Neural progenitor cell (in vitro differentiated cells): ENCODE measurements at places on chromosomes 3 and 15. TPM values are rescaled to one million over a fixed set of nuclear protein-coding genes. Genes with fewer than 3 reads are reported as not detected.

Gene ACTC1
- total RNA-seq: 3.8 and 3.9 TPM in 2 replicates

DNA sequence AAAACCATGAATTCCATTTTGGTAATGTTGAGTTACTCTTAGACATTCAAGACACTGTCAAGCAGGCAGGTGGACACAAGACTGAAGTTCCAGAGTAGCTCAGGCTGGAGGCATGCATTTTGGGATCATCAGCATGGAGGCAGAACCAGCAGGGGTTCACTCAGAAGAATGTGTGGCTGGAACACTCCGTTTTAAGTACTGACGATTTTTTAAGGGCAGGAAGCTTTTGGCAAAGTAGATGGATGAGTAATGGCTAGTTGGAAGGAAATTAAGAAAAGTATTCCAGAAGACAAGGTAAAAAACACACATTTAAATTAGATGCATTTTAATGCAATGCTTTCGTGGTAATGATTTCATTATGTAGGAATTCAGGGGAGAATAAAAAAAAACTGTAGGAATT lies 420.4 kb downstream of the ROBO2 start:
- H3K4me3 ChIP-seq: no peak overlapping the region
- H3K4me1 ChIP-seq: peaks cover 22% of the 10 kb centered on the region
- H3K27ac ChIP-seq: no peak overlapping the region
- H3K36me3 ChIP-seq: no peaks in the 10 kb centered on the region
- H3K27me3 ChIP-seq: no peaks in the 10 kb centered on the region

Gene CPN2
- total RNA-seq: not detected in 2 replicates

DNA sequence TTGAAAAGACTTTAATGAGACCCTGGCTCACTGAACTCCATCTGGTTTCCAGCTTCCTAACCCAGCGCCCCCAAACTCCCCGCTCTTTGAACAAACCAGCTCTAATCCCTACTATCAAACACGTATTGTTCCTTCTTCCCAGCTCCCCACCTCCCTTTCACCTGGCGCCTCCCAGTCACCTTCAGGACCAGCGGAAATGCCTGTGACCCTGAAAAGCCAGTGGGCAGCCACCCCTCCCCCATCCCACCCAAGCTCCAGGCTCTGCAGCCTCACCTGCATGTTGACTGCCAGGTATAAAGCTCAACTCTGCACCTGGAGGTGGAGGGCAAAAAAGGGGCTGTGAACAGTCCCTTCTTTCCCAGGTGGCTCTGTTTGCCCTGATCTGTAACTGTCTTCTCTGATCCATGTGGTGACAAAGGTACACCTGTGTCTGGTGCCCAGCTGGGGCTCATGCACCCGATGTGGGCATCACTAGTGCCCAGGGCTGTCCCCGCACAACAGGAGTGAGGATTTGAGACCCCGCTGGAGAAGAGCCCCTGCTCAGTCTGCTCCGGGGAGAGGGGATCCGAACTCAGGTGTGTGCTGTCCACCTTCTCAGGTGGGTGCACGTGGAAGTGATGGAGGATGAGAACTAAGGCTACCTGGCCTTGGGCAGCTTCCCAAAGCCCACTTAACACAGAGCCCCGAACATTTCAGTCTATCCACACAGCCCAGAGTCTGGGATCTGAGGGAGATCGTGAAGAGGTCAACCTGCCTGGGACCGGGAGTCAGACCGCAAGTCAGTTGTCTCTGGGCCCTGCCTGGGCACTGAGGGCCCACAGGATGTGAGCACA lies 128.9 kb downstream of the NSMCE3 start:
- H3K4me1 ChIP-seq: peaks cover 7% of the 10 kb centered on the region
- no peaks in the 10 kb centered on the region for H3K36me3 ChIP-seq
- no peak for DNase-seq
- H3K4me3 ChIP-seq: peak overlapping the region; percentile 38
- peaks cover 4% of the 10 kb centered on the region for H3K27me3 ChIP-seq

DNA sequence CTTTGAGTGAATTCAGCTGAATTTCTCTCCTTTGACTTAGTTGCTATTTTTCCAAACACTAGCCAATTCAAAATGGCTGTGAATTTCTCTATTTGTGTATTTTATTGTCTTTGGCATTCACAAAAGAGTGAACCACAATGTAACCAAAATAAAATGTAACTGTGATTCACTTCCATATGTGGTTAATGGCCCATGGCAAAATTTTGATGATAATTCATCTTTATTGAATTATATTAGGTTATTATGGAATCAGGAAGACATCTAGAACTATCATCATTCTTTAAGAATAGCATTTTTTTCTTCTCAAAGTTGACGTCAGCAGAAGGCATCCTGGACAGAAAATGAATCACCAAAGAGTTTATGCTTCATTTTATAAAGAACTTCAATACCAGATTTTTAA lies 705.3 kb upstream of the NAALADL2 start:
- H3K27ac ChIP-seq: no peak overlapping the region
- no peaks in the 10 kb centered on the region for H3K4me1 ChIP-seq
- H3K27me3 ChIP-seq: no peaks in the 10 kb centered on the region
- no peaks in the 10 kb centered on the region for H3K36me3 ChIP-seq
- no peak overlapping the region for H3K4me3 ChIP-seq

Gene MELTF
- total RNA-seq: 0.28 and 4.2 TPM in 2 replicates

- no peak overlapping the region for H3K27ac ChIP-seq
- DNase-seq: no peak
- H3K4me1 ChIP-seq: peaks cover 24% of the 10 kb centered on the region
- H3K4me3 ChIP-seq: no peak overlapping the region
Observed at GRCh38 chr3:64496786-64497490, 190.9 kb downstream of the ADAMTS9 start.

DNA sequence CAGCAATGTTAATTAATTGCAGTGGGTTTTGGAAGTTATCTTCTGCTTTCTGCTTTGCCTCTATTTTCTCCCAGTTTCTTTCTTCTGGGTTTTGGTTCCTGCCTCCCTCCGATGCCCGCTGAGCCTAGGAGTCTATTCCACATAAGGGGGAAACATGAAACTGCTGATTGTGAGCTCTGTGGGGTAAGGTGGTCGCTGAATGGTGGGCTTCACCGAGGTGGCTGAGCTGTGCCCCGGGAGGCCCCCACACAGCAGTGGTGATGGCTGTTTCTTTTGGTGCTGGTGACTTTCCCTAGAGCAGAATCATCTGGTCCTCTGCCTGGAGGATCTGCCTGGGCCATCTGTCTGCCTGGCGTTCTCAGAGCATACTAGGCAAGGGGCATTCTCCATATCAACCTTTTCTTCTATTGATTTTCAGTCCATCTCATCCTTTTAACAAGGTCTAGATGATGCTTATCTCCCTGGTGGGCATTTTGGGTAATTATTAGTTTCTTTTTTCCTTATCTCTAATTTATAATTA lies 68.8 kb upstream of the ATP2B2 start:
- H3K27ac ChIP-seq: no peak overlapping the region
- H3K36me3 ChIP-seq: no peaks in the 10 kb centered on the region
- no peaks in the 10 kb centered on the region for H3K27me3 ChIP-seq
- H3K4me1 ChIP-seq: peaks cover 7% of the 10 kb centered on the region
- H3K4me3 ChIP-seq: no peak overlapping the region

Gene RFC4
- total RNA-seq: 127 and 187 TPM in 2 replicates

- H3K36me3 ChIP-seq: no peaks in the 10 kb centered on the region
- H3K27me3 ChIP-seq: no peaks in the 10 kb centered on the region
- H3K4me1 ChIP-seq: no peaks in the 10 kb centered on the region
- no peak for DNase-seq
- no peak overlapping the region for H3K27ac ChIP-seq
Observed at GRCh38 chr15:42611532-42611931, 36.1 kb downstream of the STARD9 start.

Gene PARP14
- total RNA-seq: 2.6 and 6.1 TPM in 2 replicates

DNA sequence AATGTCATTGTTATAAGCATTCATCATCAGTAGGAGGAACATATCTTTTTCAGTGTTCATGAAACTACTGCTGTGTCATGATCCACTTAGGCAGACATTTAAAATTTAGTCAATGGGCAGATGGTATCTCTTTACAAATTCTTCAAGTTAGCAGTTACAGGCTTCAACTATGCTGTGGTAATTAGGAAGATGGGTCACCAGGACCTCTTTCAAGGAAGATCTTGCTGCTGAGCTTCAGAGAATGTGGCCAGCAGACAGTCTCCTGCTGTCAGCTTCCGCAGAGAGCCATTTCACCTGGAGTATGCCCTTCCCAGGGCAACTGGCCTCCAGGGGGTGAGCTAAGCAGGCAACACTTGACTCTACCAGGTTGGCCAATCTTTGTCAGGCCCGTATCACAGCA lies 19.4 kb downstream of the IFT57 start:
- no peak for DNase-seq
- H3K27me3 ChIP-seq: no peaks in the 10 kb centered on the region
- H3K4me3 ChIP-seq: no peak overlapping the region
- peaks cover 3% of the 10 kb centered on the region for H3K4me1 ChIP-seq
- H3K36me3 ChIP-seq: peaks cover 4% of the 10 kb centered on the region

- H3K4me1 ChIP-seq: peaks cover 62% of the 10 kb centered on the region
- H3K27ac ChIP-seq: no peak overlapping the region
- no peaks in the 10 kb centered on the region for H3K27me3 ChIP-seq
- no peak for DNase-seq
Observed at GRCh38 chr15:90040618-90041017, 39.5 kb downstream of the ZNF710 start.

DNA sequence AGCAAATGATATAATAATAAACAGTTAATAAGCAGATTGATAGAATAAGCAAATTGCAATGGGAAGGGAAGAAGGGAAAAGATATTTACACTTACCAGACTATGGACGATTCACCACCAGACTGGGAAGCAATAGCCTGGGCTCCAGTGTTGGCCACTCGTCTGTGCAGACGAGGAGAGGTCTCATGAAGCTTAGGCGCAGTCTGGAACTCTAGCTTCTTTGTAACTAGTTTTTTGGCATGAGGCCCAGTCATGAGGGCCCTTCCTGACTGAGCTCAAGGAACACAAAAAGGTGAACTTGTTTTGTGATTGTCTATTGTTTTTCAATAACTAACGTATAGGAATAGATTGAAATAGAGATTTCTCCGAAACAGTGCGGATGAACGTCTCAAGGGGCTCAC lies 63.3 kb upstream of the GATM start:
- H3K36me3 ChIP-seq: no peaks in the 10 kb centered on the region
- no peak overlapping the region for H3K27ac ChIP-seq
- no peaks in the 10 kb centered on the region for H3K4me1 ChIP-seq
- no peak overlapping the region for H3K4me3 ChIP-seq

- H3K27ac ChIP-seq: no peak overlapping the region
- no peaks in the 10 kb centered on the region for H3K27me3 ChIP-seq
- H3K36me3 ChIP-seq: peaks cover 2% of the 10 kb centered on the region
- H3K4me3 ChIP-seq: no peak overlapping the region
Observed at GRCh38 chr15:49964551-49964950, 154.5 kb downstream of the ATP8B4 start.

Gene CCR1
- 0.19 TPM in 1 of 2 replicates, not detected in the other for total RNA-seq

- no peaks in the 10 kb centered on the region for H3K36me3 ChIP-seq
- H3K4me3 ChIP-seq: no peak overlapping the region
- no peaks in the 10 kb centered on the region for H3K4me1 ChIP-seq
- no peaks in the 10 kb centered on the region for H3K27me3 ChIP-seq
- H3K27ac ChIP-seq: no peak overlapping the region
- no peak for DNase-seq
Observed at GRCh38 chr3:16088496-16088895, 86.0 kb upstream of the GALNT15 start.

- H3K27me3 ChIP-seq: peaks cover 45% of the 10 kb centered on the region
- H3K27ac ChIP-seq: no peak overlapping the region
- H3K36me3 ChIP-seq: no peaks in the 10 kb centered on the region
- no peaks in the 10 kb centered on the region for H3K4me1 ChIP-seq
Observed at GRCh38 chr3:129984125-129984524, 9.6 kb downstream of the TRH start.

DNA sequence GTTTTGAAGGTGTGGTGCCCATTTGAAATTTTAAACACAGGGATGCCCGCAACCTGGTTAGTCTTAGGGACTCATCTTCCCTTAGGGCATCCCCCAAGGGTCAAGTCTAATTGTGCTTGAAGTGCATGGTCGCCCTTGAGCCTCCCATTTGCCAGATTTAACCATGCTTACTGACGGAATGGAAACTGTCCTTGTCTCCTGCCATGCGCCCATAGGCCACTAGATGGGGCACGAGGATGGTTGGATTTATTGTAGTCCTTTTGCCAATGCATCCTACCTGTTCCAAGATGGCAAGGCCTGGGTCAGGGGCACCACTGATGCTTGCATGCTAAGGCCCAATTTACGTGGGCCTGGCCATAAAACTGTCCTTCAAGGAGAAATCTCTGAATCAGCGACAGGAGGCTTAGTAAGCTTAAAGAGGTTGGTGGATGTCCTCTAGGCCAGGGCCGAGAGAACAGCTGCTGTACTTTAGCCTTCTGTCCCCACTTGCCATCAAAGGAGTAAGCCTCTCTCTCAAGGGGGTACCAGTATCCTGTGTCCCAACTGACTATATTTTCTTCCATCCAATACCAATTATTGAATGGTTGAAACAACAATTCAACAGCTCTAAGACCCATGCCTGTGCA lies 355.4 kb downstream of the OTOL1 start:
- no peak overlapping the region for H3K27ac ChIP-seq
- peak; percentile 33 for DNase-seq
- H3K4me1 ChIP-seq: no peaks in the 10 kb centered on the region

Gene GABRR3
- total RNA-seq: not detected in 2 replicates

- H3K27me3 ChIP-seq: no peaks in the 10 kb centered on the region
- H3K4me3 ChIP-seq: no peak overlapping the region
- no peaks in the 10 kb centered on the region for H3K36me3 ChIP-seq
- no peak overlapping the region for H3K27ac ChIP-seq
Observed at GRCh38 chr3:69764861-69765260, 25.6 kb downstream of the MITF start.

- H3K27me3 ChIP-seq: no peaks in the 10 kb centered on the region
- peaks cover 14% of the 10 kb centered on the region for H3K36me3 ChIP-seq
- DNase-seq: peak; percentile 71
- no peaks in the 10 kb centered on the region for H3K4me1 ChIP-seq
Observed at GRCh38 chr3:38479431-38480092, 16.6 kb upstream of the EXOG start.

GRCh38 chr3:165464736-165465135 lies 268.6 kb upstream of the SLITRK3 start:
- H3K27me3 ChIP-seq: no peaks in the 10 kb centered on the region
- H3K36me3 ChIP-seq: no peaks in the 10 kb centered on the region
- DNase-seq: no peak
- H3K27ac ChIP-seq: no peak overlapping the region
- H3K4me3 ChIP-seq: no peak overlapping the region
